SW 1271 (cell line): ENCODE measurements at places on chromosomes 2 and 18.

DNA sequence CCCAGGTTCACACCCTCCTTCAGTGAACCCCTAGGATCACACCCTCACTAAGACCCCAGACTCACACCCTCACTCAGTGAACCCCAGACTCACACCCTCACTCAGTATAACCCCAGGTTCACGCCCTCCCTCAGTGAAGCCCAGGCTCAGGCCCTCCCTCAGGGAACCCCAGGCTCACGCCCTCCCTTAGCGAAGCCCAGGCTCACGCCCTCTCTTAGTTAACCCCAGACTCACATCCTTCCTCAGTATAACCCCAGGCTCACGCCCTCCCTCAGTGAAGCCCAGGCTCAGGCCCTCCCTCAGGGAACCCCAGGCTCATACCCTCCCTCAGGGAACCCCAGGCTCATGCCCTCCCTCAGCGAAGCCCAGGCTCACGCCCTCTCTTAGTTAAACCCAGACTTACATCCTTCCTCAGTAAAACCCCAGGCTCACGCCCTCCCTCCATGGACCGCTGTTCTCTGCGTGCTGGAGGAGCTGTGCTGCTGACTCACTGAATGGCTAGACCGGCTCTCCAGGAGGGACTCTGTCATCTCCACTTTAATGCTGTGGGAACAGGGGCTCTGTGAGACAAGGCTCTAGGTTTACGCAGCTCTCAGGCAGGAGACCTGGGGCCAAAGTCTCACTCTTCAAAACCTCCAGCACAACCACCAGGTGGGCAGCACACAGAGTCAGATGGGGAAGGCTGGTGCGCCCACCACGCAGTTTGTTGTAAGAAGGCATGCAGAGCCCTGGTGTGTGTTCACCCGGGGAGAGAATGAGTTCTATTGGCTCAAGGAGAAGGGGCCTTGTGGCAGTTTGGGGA, 506.9 kb upstream of the MYT1L start:
- DNase-seq, result no peak

GRCh38 chr18:23163786-23164533, 28.7 kb downstream of the CABLES1 start:
- DNase-seq, result no peak

DNA sequence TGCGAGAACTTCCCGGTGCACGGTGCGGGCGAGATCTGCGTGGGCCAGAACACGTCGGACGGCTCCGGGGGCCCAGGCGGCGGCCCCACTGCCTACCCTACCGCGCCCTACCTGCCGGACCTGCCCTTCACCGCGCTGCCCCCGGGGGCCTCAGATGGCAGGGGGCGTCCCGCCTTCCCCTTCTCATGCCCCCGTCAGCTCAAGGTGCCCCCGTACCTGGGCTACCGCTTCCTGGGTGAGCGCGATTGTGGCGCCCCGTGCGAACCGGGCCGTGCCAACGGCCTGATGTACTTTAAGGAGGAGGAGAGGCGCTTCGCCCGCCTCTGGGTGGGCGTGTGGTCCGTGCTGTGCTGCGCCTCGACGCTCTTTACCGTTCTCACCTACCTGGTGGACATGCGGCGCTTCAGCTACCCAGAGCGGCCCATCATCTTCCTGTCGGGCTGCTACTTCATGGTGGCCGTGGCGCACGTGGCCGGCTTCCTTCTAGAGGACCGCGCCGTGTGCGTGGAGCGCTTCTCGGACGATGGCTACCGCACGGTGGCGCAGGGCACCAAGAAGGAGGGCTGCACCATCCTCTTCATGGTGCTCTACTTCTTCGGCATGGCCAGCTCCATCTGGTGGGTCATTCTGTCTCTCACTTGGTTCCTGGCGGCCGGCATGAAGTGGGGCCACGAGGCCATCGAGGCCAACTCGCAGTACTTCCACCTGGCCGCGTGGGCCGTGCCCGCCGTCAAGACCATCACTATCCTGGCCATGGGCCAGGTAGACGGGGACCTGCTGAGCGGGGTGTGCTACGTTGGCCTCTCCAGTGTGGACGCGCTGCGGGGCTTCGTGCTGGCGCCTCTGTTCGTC, 1.7 kb downstream of the FZD7 start:
- DNase-seq, result no peak

DNA sequence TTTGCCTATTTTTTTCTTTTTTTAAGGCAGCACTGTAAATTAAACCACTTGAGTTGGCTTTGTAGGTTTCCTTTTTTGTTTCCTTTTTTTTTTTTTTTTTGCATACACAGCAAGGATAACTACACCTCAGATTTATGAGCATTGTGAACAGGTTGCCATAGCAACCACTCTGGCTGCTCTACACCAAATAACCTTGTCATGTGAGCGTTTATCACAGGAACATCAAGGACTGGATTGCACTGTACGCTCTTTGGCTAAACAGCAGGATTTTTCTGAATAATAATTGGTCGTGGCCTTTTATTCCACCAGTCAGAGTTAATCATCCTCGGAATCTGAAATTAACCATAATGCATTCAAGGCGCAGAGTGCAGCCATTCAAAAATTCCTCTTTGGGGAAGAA, 199.1 kb upstream of the SLC14A2 start:
- no peak for DNase-seq

DNA sequence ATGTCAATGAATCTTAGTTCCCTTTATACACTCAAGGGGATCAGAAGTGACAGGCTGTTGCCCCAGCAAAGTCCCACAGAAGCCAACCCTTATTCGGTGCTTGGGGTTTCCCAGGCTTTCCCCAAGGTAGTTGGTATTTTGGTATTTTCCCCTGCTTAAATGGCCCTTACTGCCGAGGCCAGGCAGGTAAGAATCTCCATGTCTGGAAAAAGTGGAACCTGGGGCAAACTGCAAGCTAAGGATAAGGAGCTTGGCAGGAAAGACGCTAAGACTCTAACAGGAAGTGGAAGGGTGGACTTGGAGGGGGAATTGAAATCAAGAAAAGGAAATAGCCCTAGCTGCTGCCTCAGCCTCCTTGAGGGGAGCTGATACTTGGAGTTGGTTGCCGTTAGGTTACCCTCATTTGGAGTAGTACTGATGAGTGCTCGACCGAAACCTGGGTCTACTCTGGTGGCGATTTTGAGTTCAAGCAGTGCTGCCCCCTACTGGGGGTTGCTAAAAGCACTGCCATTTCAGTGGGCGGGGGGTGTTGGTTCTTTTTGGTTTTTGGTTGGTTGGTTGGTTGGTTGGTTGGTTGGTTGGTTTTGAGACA, 3.3 kb upstream of the GPBAR1 start:
- no peak for DNase-seq

GRCh38 chr2:10525573-10526265, 77.6 kb upstream of the ODC1 start:
- no peak for DNase-seq

- no peak for DNase-seq
Observed at GRCh38 chr18:59024829-59025228, 114.9 kb upstream of the SEC11C start.

DNA sequence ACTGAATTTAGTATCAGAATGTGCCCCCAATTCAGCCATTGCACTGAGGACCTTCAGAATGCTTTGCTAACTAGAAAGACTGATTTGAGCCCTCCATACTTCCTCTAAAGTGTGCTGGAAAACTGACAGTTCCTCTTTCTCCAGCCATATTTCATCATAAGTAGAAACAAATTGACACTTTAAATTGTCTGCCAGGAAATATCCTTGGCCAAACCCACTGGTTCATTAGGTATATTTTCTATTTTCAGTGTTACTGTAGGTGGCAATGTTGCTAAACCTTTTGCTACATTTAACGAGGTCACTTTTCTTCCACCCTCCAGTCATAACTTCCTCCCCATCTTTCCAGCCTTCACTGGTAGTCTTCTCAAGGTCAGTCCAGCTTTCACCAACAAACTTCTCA, 21.5 kb downstream of the SP5 start:
- no peak for DNase-seq

GRCh38 chr2:29561181-29561580, 360.2 kb downstream of the ALK start:
- DNase-seq, result no peak

- DNase-seq, result no peak
Observed at GRCh38 chr18:79900610-79901570, 50.6 kb downstream of the SLC66A2 start.

- no peak for DNase-seq
Observed at GRCh38 chr2:216545359-216545758, 46.7 kb downstream of the RPL37A start.
